ENCODE measurements at places on chromosomes 2 and 18.

GRCh38 chr2:40487602-40488001 lies 35.7 kb upstream of the SLC8A1 start:
- DNase-seq: no peak

DNA sequence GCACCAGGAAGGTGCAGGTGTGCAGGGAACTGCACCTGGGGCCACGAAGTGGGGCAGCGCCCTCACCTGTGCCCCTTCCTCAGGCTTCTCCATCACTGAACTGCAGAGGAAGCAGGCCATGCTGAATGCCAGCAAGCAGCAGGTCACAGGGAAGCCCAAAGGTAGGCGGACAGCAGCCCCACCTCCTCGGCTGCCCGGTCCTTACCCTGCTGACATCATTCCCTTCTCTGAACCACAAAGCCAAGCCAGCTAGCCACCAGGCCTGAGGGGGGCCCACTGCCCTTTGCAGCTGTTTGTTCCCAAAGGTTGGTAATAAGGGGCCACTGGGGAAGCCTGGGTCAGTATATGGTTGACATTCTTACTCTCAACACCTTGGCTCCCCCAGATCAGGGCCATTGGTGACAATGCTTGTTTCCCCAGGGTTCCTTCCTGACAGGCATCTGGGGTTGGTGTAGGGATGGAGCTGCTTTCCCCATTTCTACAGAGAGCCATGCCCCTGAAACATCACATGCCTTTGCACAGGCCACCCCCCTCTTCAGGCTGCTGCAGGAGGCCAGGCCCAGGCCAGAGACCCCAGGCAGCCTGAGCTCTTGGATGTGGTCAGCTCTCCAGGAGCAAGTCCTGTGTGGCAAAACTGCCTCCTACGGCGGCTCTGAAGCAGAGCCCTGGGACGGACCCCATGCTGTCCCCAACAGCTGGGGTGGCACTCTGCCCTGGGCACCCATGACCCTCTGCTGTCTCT lies 47.8 kb downstream of the FAM168B start:
- DNase-seq: no peak

- DNase-seq: no peak
Observed at GRCh38 chr2:135999899-136000298, 14.5 kb upstream of the DARS1 start.

DNA sequence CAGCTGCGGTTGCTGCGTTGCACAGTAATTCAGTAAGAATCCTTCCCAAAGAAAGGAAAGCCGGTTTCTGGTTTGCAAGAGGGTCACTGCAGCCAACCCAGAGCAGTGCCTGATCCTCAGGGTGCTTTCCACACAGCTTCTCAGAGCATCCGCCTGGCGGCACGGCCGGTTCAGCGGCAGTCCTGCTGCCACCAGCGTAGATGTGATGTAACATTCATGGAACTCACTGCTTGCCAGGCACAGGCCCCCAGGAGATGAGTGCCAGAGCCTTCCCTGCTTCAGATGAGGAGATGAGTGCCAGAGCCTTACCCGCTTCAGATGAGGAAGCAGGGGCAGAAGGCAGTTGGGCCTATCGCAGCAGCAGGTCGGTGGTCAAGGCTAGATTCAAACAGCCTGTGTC lies 230.2 kb downstream of the GBX2 start:
- DNase-seq: no peak

DNA sequence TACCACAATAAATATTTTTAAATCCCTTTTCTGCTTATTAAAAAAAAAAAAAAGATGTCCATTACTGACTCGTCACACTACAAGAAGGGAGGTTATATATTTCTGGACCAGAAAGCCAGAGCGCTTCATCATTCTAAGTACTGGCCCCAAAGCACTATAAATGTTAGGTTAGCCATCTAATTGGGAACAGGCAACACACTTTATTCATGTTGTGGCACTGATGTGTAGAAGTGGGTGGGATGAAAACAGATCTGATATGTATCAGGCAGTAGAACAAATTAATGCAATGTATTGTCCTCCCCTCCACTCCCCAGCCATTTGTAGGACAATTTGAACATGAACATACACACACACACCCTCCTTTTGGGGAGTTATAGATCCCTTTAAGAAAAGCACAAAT lies 24.4 kb downstream of the LANCL1 start:
- no peak for DNase-seq

- DNase-seq: no peak
Observed at GRCh38 chr2:30678410-30679137, 128.7 kb downstream of the CAPN13 start.

DNA sequence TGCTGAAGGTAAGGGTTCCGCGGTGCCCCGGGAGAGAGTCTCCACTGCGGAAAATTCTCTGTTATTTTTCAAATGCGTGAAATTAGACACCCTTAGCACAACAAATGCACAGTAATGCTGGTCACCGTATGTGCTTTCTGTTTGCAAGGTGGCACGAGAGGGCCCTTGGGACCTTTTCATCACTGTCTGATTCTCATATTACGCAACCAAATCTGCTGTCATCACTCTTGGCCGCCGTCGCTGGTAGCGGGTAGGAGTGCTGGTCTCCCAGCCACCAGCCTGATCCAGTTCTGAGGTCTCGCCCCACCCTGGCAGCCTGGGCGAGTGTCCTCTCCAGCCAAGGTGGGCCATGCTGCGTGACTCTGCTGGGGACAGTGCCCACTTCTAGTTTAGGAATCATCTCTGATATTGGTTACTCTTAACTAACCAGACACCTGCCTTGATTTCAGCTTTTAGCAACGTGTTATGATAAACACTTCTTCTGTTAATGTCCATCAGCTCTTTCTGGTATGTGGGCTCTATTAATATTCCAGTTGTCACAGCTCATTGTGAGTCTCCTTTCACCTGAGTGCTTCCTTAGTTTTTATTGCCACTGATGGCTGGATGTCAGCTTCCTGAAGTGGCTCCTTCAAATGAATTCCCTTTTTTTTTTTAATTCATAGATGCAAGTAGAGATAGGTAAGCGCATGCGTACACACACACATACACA lies 199.4 kb downstream of the GBX2 start:
- no peak for DNase-seq

DNA sequence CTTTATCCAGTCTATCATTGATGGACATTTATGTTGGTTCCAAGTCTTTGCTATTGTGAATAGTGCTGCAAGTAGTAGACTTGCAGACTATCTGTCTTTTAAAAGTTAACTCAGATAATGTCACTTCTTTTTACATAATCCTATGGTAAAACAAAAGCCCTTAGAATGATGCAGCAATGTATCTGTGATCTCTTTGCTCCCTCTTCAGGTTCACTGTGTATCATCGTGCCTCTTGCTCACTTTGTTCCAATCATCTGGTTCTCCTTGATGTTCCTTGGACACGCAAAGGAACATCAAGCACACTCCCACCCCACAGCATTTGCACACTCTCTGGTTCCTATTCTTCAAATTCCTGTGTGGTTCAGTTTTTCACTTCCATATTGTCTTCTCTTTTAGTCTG lies 472.5 kb upstream of the ZNF804A start:
- DNase-seq: no peak

- no peak for DNase-seq
Observed at GRCh38 chr18:59340312-59340711, 18.8 kb downstream of the LMAN1 start.

- DNase-seq: no peak
Observed at GRCh38 chr2:23498943-23499342, 114.0 kb downstream of the KLHL29 start.

GRCh38 chr2:45688479-45689298 lies 37.2 kb downstream of the PRKCE start:
- DNase-seq: no peak

- DNase-seq: no peak
Observed at GRCh38 chr2:233952335-233952734, 35.2 kb downstream of the TRPM8 start.

- DNase-seq: no peak
Observed at GRCh38 chr2:47198985-47199451, 43.9 kb upstream of the STPG4 start.

- DNase-seq: no peak
Observed at GRCh38 chr2:86364894-86365293, 27.5 kb upstream of the REEP1 start.
